ENCODE measurements at places on chromosomes 16 and 17. TPM values are rescaled to one million over a fixed set of nuclear protein-coding genes. Genes with fewer than 3 reads are reported as not detected.

ADAT1 gene
- total RNA-seq, result 21.0 TPM

TMEM88 gene
- total RNA-seq, result 16.7 TPM

NTN1 gene
- total RNA-seq, result 9.3 TPM

KRT40 gene
- total RNA-seq, result not detected

SBK1 gene
- total RNA-seq, result 3.1 TPM

CCL13 gene
- 9.3 TPM for total RNA-seq

TOB1 gene
- total RNA-seq, result 88.7 TPM

HIC1 gene
- 16.7 TPM for total RNA-seq

DYNLL2 gene
- total RNA-seq, result 81.0 TPM

EFCAB13 gene
- total RNA-seq, result 1.4 TPM

YPEL2 gene
- total RNA-seq, result 33.9 TPM

SLC12A3 gene
- total RNA-seq, result not detected

CCDC200 gene
- not detected for total RNA-seq

CBLN1 gene
- 0.32 TPM for total RNA-seq

CTRB1 gene
- 3.3 TPM for total RNA-seq

SDF2 gene
- total RNA-seq, result 34.7 TPM

IGSF6 gene
- 0.88 TPM for total RNA-seq

VAT1L gene
- 6.9 TPM for total RNA-seq

HYDIN gene
- 0.98 TPM for total RNA-seq

DCUN1D3 gene
- 9.4 TPM for total RNA-seq

HSPB9 gene
- total RNA-seq, result not detected

HOXB5 gene
- total RNA-seq, result not detected

GNAO1 gene
- total RNA-seq, result 9.7 TPM

TCAP gene
- total RNA-seq, result 9,343 TPM

ITGAD gene
- not detected for total RNA-seq

MT1E gene
- 95.6 TPM for total RNA-seq

OR4D1 gene
- total RNA-seq, result not detected

CDC6 gene
- total RNA-seq, result 0.65 TPM

TLCD3B gene
- total RNA-seq, result not detected

CTCF gene
- total RNA-seq, result 28.2 TPM

TEX19 gene
- not detected for total RNA-seq

SLC52A1 gene
- total RNA-seq, result not detected

TAF1C gene
- total RNA-seq, result 23.3 TPM

HS3ST3A1 gene
- total RNA-seq, result 2.7 TPM

GPRC5C gene
- 59.9 TPM for total RNA-seq

EARS2 gene
- total RNA-seq, result 37.0 TPM

ABCA6 gene
- 6.3 TPM for total RNA-seq

DOC2B gene
- total RNA-seq, result 2.9 TPM

PRR11 gene
- 1.1 TPM for total RNA-seq

SLFN14 gene
- total RNA-seq, result not detected

CPHXL2 gene
- total RNA-seq, result not detected

ACSM3 gene
- total RNA-seq, result 4.9 TPM

CSH2 gene
- total RNA-seq, result not detected

ZNF652 gene
- total RNA-seq, result 20.3 TPM

SLC16A13 gene
- 0.83 TPM for total RNA-seq

KCNH4 gene
- 0.16 TPM for total RNA-seq

CD79B gene
- 16.2 TPM for total RNA-seq

PRCD gene
- total RNA-seq, result 3.0 TPM

ARHGDIG gene
- total RNA-seq, result 5.5 TPM

CDR2 gene
- total RNA-seq, result 7.3 TPM

GPR139 gene
- not detected for total RNA-seq

All from heart left ventricle (tissue), 16 donors.